Bronchial smooth muscle cell (primary cell): ENCODE measurements at places on chromosomes 6 and 20. TPM values are rescaled to one million over a fixed set of nuclear protein-coding genes. Genes with fewer than 3 reads are reported as not detected.

Gene FRK
- total RNA-seq: 1.7 TPM in 2 replicates

Gene CFAP206
- 0.16 and 0.34 TPM in 2 replicates for total RNA-seq

Gene TSHZ2
- under 0.01 and 0.63 TPM in 2 replicates for total RNA-seq

Gene BPIFB4
- not detected in 2 replicates for total RNA-seq

Gene MYO6
- 10.8 and 15.1 TPM in 2 replicates for total RNA-seq

Gene TTI1
- total RNA-seq: 13.2 and 16.5 TPM in 2 replicates

Gene MICB
- total RNA-seq: 3.1 and 6.1 TPM in 2 replicates

Gene CLDN20
- not detected in 2 replicates for total RNA-seq

Gene DZANK1
- total RNA-seq: 0.47 and 0.60 TPM in 2 replicates

Gene PTPRT
- under 0.01 TPM in 1 of 2 replicates, not detected in the other for total RNA-seq

Gene ZBTB12
- total RNA-seq: 9.6 and 14.6 TPM in 2 replicates

Gene VGLL2
- not detected in 2 replicates for total RNA-seq

Gene BCAS4
- total RNA-seq: 11.0 and 15.5 TPM in 2 replicates

Gene PAK1IP1
- total RNA-seq: 10.7 and 11.2 TPM in 2 replicates

Gene COL9A1
- not detected in 2 replicates for total RNA-seq

Gene ECT2L
- total RNA-seq: 0.09 and 0.16 TPM in 2 replicates

Gene RAD21L1
- under 0.01 TPM in 1 of 2 replicates, not detected in the other for total RNA-seq

Gene HRH3
- total RNA-seq: not detected in 2 replicates

Gene CTCFL
- not detected in 2 replicates for total RNA-seq

Gene APOM
- total RNA-seq: 1.6 and 1.8 TPM in 2 replicates

Gene MAFB
- 0.32 and 1.1 TPM in 2 replicates for total RNA-seq

Gene PSORS1C1
- total RNA-seq: 1.4 and 2.8 TPM in 2 replicates

Gene SLC16A10
- total RNA-seq: not detected in 2 replicates

Gene KHDC1L
- total RNA-seq: not detected in 2 replicates

Gene HCRTR2
- not detected in 2 replicates for total RNA-seq
